Frontal cortex (tissue), 4 donors: ENCODE measurements at places on chromosomes 4 and X.

GRCh38 chr4:78742300-78742699 lies 33.9 kb upstream of the BMP2K start:
- no peak for DNase-seq

GRCh38 chr4:132169660-132170059 lies 979.4 kb upstream of the PCDH10 start:
- DNase-seq, result no peak

DNA sequence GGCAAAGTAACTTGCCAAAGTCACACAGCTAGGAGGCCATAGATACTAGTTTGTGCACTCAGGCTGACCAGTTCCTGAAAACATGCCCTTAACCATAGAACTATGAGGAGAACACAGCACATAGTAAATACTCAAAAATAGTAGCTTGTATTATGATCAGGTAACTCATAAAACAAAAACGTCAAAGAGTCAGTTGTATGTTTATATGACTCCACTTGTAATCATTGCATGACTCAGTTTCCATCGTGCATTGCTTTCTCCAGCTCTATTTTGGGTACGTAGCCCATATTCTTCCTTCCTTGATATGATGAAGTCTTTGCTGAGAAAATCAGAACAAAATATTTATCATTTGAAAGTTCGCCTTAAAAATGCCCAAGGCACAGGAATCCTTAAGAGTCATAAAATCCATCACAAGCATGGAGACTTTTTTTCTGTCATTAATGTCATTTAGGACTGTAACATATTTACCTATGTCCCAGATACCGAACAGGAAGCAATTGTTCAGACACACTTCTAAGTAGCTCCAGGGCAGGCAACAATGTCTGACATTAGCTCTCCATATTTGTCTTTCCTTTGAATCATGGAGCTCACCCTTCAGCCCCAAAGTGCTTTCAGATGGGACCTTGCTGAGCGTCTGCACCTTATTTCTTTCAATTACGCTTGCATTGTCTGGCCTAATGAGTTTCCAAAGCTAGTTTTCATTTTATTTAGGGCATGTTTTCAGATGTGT lies 11.2 kb upstream of the MID1 start:
- no peak for DNase-seq

DNA sequence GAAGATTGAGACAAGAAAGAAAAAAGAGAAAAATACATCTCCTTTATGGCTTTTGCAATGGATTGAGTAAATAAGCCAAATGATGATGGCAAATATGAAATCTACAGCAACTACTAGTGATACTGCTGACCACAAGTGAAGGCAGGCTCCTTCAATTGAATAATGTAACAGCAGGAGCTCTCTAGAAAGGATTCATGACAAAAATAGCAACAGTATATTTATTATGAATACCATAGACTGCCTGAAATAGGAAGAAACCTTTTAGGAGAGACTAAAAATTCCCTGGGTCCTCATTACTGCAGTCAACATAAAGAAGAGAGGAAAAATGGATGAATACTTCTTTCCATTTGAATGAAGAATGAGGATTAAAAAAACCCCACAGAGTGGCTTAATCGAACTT lies 306.8 kb upstream of the ANXA10 start:
- DNase-seq, result no peak

DNA sequence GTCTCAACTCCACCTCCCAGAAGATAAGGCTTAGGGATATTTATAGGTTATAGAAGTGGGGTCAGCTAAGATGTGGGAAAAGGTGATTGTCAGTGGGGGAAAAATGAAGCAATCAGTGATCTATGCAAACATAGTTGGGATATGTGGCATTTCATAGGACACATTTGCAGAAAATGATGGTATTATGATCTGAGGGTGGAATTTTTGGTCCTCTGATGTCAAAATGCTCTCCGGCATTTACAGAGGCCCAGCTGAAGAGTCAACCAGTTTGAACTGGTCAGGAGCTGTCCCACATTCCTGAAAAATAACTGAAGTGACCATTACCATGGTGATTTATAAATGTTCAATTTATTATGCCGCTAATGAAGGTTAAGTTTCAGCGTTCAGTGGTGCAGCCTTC lies 12.2 kb upstream of the HPGD start:
- no peak for DNase-seq

DNA sequence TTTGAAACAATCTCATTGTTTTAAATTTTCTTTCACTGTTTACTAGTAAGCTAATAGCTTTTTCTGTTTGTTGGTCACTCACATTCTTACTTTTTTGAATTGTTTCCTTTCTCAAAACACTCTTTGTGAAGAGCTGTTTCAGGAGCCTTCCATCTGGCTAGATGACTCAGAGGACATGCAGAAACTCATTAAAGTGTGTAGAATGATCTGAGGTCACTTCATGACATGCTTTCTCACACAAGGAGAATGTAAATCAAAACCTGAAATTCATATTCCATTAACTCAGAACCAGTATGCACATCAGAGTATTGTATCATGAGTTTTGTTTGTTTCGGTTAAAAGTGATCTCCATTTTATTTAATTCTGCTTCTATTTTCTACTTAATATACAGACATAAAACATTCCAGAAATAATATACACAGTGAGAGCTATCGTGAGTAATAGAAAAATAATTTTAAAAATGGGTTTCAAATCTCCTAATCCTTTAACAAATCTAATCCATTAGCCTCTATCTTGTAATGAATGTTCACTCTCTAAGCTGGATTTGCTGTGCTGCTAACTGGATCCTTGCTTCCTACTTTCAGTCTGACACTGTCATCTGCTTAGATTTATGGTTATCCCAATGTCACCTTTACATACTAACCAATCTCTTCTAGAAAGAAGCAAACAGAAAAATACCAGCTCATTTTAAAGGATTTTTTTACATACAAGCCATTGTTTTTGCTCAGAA lies 449.6 kb downstream of the FSTL5 start:
- DNase-seq, result no peak

DNA sequence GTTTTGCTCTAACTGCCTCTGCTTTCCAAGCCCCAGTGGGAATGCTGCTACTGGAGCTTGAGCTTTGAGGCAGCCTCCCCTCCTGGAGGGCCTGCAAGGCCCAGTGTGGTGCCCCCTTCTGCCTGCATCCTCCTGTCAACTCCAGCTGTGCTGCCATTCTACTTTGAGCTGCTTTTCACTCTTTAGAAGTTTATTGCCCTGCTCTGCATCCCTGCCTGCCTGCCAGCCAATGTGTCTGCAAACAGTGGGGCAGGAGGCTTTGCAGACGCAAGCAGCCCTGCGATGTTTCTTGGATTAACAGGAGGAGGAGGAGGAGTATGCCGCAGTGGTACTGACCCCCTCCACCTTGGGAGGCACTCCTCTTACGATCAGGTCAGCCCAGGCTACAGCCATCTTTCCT lies 16.4 kb downstream of the TMEM31 start:
- DNase-seq, result no peak

DNA sequence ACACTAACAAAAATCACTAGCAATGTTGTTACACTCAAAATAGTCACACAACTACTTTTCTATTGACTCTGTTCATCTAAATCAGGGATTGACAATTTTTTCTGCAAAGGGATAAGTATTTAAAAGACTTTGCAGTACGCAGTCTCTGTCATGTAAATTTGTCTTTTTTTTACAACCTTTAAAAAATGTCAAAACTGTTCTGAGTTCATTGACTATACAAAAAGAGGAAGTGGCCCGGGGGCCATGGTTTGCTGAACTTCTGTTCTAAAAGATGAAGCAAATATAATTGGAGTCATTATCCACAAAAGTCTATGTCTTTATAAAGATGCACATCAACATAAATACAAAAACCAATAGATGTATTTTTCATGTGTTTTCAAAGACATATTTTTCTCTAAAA lies 1310.3 kb downstream of the RPA4 start:
- DNase-seq, result no peak

GRCh38 chr4:60945641-60946040 lies 254.5 kb upstream of the ADGRL3 start:
- DNase-seq, result no peak

DNA sequence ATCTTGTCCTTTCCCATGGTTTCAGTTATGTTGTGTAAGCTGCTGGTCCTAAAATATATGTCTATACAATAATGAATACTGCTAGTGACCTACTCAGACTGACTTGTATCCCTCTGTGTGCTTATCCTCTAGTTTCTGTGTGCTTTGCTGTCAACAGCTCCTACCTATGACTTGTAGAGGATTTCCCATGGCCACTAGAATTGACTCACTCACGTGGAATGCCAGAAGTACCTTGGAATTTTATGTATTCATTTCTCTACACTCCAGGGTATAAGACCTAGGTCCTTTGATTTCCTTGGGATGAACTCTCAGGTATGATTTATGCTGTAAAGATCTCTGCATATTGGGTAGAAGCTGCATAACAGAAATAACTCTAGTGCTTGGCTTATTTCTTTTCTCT lies 279.9 kb upstream of the SLIT2 start:
- DNase-seq, result no peak

- no peak for DNase-seq
Measured at GRCh38 chr4:140300271-140300970, 73.0 kb upstream of the SCOC start.

DNA sequence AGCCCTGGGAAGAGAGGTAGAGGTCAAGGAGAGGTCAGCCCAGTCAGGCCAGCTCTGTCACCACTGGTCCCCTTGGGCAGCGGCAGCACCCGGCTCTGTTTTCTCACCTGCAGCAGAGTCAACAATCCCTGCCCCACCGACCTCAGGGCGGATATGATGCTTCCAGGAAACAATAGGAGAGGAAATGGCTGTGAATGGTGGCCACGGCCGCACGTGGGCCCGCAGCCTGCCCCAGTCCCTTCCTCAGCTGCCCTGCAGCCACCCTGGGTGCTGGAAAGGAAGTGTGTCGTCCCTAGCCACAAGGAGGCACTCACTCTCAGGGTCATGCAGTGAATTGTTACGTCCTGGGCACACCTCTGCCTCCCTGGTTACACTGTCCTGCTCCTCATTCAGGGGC lies 92.5 kb upstream of the ENPP6 start:
- DNase-seq, result no peak
